ENCODE measurements at places on chromosomes 3 and 15.

- no peak for DNase-seq
Observed at GRCh38 chr15:70443486-70444273, 319.7 kb downstream of the UACA start.

DNA sequence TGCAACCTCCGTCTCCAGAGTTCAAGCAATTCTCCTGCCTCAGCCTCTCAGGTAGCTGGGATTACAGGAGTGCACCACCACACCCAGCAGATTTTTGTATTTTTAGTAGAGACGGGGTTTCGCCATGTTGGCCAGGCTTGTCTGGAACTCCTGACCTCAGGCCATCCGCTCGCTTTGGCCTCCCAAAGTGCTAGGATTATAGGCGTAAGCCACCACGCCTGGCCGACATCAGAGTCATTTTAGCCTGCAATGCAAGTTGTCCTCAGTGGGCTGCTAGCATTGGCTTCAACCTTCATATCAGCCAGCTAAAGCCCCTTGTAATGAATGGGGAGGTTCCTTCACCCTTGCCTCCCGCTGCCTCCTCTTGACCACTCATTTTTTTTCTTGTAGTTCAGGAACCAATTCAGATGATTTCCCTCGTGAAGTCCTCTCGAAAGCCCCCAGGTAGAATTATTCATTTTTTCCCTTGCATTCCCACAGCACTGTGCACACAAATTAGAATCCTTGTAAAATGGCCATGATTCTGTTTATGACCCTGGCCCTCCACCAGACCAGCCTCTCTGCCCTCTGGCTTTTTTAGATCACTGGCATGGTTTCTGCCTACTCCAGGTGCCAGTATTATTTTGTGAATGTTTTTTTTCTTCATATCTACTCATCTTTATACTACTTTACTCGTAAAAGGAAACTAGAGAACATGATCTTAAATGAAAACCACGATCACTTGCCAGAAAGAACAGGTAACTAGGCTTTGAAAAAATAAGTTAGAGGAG lies 29.1 kb downstream of the FLNB start:
- no peak for DNase-seq

GRCh38 chr3:109050591-109051167 lies 67.3 kb downstream of the MORC1 start:
- no peak for DNase-seq

GRCh38 chr3:65449841-65450428 lies 588.8 kb downstream of the MAGI1 start:
- DNase-seq, result no peak

DNA sequence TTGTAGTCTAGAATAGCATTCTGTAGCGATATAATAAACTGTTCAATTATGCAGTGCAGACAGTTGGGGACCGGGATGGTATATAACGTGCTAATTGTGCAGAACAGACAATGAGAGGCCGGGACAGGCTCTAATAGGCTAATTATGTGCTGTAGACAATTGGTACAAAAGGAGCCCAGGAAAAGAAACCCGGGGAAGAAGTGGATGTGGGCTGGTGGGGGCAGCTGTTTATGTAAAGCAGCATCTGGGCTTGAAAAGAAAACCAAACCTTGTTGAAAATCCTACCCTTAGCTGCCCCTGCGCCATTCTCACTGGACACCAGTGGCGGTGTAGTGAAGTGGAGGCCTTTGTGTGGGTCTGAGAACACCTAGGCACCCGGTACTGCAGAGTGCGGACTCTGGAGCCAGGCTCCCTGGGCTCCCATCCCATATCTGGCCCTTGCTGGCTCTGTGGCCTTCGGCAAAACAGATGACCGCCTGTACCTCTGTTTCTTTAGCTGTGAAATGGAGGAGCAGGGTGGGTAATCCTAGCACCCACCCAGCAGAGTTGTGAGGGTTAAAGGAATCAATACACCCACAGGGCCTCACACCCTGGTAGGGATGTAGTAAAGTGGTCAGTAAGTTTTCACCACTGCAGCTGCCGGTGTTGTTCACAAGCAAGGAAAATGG lies 51.5 kb downstream of the CMTM6 start:
- DNase-seq, result no peak

- DNase-seq, result no peak
Observed at GRCh38 chr3:25567388-25567787, 97.3 kb downstream of the TOP2B start.

DNA sequence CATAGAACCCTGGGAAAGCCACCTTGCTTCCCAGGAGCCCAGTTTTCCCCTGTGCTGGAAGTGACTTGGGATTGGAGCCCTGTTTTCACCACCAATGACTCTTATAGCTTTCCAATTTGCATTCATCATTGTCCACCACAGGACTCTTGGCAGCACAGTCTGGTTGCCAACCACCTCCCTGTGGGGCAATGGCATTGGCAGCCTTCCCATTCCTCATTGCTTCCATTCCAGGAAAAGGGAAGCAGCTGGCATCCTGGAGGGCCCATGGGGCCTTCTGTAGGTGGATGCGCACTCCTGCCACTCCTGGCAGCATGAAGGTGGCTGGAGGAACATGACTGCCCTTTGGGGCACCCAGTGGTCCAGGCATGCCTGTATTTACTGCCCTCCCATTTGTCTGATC lies 57.7 kb downstream of the FEM1B start:
- no peak for DNase-seq

- no peak for DNase-seq
Observed at GRCh38 chr3:37593796-37594195, 267.9 kb upstream of the CTDSPL start.

DNA sequence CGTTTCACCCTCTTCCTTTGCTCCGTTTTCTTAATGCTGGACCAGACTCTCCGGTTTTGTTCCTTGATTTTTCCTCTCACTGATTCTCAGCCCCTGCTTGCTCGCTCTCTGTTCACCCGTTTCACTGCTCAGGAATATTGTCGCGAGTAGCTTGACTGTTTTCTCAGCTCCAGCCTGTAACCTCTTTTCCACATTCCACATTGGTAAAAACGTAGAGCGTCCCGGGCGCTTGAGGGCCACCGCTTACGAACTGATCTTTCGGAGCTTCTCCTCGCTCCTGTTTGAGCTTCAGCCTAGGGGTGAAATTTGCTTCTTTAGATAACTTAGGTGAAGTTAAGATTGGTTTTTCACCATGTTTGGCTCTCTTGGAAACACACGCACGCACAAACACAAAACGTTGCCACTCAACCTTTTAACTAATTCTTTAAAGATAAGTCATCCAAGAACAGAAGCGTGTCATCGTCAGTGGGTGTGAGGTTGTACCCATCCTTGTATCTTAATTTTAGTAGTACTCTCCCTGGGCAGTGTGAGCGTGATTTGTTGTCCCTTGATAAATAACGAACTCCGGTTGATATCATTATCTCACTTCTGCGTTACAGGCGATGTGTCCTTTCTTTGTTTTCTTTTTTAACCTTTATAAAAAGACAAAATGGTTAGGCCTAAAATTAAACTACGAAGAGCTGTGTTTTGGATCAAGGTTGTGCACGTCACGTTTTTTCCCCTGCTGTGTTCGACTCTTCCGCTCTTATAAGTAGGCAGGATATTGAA lies 1.0 kb downstream of the PAK2 start:
- DNase-seq, result no peak

DNA sequence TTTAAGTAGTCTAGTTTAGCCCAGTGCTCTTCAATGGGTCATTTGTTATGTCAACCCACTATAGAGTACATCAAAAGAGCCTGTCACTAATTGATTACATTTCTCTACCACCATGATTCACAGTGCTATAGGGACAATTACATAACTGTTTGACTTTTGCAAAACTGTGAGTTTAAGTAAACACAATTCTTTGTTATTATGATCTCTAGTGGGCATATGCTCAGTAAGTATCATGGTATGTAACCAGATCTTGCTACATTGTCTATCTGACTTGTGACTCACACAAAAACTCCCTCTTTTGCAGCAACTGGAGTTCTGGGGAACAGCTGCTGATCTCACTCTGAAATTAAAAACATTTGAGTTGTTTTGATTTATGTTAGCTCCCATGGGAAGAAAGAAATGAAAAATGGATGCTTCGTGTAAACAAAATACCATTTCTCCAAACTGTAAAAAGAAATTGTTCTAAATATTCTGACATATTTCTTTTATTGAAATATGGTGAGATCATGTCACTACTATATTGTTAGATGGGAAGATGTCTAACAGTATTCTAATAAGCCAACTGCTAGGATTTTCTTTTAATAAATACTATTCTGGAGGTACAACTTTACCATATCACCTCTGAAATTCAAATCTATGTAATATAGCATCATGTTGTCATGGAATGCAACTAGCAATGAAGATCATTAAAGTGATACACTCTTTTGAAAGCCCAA lies 470.4 kb downstream of the ROBO1 start:
- DNase-seq, result no peak

- no peak for DNase-seq
Observed at GRCh38 chr3:14127516-14128161, 2.8 kb downstream of the TMEM43 start.

- DNase-seq, result no peak
Observed at GRCh38 chr3:175728566-175728965, 869.4 kb downstream of the NAALADL2 start.

- DNase-seq, result no peak
Observed at GRCh38 chr3:15215996-15216395, 9.9 kb downstream of the CAPN7 start.

GRCh38 chr3:191531434-191531972 lies 70.5 kb downstream of the PYDC2 start:
- no peak for DNase-seq

GRCh38 chr3:13624021-13624420 lies 75.1 kb downstream of the FBLN2 start:
- no peak for DNase-seq

DNA sequence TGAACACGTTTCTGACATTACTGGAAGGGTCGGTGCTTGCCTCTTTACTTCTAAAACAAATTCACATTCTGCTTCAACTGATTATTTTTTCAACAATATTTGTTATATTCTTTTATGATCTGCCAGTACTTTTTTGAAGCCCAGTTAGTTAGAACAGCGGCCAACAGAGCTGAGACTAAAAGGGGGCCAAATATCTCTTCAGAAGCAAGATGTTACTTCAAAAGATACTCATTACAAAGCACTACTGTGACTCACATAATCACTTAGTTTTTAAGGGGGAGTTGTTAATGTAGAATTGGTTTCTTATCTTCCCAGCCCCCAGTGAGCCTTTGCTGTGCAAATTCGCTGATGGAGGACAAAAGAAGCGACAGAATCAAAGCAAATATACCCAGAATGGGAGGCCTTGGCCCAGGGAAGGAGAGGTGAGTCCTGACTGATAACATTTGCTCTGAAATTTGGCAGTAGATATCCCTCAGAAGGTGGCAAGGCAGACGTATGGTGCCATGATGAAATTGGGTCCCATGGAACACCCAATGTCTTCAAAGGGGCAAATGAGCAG lies 587.8 kb downstream of the RBMS3 start:
- no peak for DNase-seq

DNA sequence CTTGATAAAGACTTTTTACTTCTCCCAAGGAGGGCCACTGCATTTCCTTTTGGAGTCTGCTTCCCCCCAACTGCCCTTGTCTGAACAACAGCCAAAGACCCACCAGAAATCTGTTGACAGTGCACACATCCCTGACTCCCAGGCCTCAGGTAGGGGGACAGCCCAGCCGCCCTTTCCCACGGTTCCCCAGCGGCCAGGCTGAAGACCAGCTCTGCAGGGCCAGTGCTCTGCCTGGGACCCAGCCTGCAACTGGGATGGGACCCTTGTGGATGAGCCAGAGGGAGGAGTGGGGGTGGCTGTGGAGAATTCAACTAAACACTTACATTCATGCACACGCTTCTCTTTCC lies 8.1 kb upstream of the PRR23E start:
- no peak for DNase-seq

DNA sequence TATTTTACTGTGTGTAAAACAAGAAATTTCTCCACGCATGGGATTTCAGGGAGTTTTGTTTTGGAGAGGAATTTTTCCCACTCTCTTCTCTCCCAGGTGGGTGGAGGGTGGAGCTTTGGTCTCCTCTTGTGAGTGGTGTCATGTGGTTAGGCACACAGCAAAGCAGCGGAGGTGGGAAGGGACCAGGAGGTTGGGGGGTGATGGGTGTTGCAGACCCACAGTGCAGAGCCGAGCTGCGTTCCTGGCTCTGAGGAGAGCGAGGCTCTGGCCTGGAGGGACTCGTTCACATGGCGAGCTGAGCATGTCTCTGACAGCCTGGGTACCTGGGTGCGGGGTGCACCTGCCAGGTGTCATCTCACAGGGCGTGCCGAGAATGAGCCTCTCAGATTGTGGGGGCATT lies 87.8 kb downstream of the RYR3 start:
- no peak for DNase-seq

DNA sequence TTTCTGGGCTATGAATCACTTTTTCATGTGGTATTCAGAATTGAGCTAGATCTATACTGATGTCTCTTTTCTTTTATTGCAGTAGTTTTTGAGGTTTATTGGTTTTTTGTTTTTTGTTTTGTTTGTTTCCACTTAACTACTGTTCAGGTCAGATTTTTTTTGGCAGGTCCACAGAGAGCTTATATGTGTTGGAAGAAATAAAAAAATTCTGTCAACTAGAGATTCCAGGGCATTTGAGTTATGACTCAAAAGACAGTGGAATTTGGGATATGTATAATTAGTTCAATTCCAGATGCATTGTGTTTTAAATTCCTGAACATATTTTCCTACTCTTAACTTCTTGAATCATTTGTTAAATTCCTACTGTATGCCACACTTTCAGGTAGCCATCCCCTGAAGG lies 727.2 kb downstream of the SI start:
- DNase-seq, result no peak

DNA sequence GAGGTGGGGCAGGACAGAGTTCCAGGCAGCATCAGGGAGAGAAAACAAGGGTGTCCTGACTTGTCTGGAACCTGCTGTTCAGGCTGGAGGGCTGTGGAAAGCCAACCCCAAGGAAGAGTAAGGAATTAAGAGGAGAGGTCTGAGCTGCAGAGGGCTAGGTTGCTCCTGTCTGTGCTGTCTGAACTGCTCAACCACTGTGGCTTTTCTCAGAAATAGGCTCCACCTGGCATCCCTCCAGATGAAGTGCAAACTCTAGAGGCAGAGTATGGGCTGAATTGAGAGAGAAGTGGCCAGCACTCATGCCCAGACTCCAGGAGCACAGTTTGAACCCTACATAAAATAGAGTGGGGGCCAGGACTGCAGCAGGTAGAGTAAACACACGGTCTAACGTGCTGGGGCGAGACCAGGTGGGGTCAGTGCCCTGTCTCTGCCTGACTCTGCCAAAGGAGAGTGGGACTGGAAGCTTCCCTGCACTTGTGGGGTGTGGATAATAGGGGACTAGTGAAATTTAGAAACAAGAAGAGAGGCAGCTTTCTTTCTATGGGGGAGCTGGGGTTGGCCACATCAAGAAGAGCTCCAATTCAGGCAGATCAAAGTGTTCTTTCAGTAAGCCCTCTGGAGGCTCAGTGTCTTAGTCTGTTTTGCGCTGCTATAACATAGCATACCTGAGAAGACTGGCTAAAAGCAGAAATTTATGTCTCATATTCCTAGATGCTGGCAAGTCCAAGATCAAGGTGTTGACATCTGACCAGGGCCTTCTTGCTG lies 28.0 kb upstream of the MNS1 start:
- no peak for DNase-seq

GRCh38 chr15:36595611-36596010 lies 16.2 kb downstream of the CDIN1 start:
- DNase-seq, result no peak

All from GDM1 (cell line).